ENCODE measurements at places on chromosomes 3 and 15.

DNA sequence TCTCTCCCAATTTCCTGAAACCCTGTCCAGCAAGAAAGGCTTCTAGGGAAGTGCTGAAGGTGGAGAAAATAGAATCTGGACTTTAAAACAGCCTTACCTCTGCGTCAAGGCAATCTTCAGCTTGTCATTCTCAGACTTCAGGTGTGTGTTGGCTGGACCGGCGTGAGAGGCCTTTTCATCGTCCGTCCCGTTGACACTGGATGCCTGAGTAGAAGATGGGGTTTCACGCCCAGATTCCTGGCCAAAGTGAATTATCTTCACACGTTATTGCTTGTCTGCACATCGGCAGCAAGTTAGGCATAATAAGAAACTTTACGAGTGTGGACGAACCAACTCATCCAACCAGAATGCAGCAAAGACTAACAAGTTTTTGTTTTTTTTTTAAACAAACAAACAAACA, 49.5 kb downstream of the WHAMM start:
- no peak for DNase-seq

- no peak for DNase-seq
Observed at GRCh38 chr3:151901644-151902285, 28.3 kb downstream of the SUCNR1 start.

- DNase-seq, result no peak
Observed at GRCh38 chr3:11553436-11554235, 90.1 kb downstream of the VGLL4 start.

DNA sequence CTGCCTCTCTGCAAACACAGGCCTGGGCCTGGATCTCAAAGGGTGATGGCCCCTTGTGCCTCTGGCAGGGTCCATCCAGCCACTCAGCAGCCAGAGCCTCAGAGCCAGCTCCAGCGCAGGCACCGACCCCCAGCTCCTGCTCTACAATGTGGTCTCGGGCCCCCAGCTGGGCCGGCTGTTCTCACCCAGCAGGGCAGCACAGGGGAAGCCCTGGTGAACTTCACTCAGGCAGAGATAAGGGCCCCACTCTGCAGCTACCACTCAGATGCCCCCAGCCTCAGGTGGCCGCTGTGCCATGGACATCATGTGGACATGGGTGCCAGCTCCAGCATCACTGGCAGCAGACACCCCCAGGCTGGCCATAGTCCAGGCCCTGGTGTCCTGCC, 173.1 kb downstream of the TBC1D2B start:
- DNase-seq, result no peak

GRCh38 chr15:78083687-78084448, 6.4 kb upstream of the TBC1D2B start:
- DNase-seq, result no peak

DNA sequence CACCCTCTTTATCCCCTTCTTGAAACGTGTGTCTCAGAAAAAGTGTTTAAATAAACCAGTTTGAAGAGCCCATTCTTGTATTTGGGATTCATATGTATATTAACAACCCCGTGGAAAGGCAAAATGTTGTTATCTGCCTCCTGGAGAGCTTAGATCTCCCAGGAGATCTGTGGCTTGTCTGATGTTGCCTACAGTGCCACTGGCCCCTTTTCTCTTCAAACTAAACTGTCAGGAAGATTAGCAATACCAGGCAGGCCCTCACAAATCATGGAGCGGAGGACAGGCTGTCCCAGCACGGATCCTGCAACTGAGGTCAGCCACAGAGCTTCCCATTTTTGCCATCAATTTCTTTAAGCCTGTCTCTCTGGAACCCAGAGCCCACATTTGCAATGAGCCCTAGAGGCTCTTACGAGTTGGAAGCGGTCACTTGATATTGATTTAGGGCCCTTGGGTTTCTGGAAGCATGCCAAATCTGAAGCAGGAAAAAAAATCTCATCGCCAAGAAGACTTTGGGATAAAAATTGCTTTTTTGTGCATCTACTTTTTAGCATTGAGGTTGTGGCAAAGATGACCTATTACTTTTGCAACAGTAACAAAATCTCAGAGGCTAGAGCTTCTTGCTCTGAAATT, 234.1 kb downstream of the OPA1 start:
- no peak for DNase-seq

GRCh38 chr15:67266870-67267269, 12.3 kb downstream of the IQCH start:
- no peak for DNase-seq
